Brain microvascular endothelial cell (primary cell): ENCODE measurements at places on chromosomes 5 and 9.

DNA sequence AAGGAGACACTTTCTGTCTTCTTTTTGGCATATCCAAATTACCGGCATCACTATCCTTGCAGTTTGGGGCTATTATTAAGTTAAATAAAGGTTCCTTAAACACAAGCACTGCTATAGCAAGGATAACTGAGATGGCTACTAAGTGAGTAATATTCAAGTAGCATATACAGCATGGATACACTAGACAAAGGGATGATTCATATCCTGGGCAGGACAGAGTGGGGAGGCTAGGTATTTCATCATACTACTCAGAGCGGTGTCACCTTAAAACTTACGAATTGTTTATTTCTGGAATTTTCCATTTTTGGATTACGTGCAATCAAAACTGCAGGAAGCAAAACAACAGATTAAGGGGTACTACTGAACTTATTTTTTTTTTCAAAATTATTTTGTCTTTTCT is 54.1 kb downstream of the FER start:
- DNase-seq = peak; percentile 88

DNA sequence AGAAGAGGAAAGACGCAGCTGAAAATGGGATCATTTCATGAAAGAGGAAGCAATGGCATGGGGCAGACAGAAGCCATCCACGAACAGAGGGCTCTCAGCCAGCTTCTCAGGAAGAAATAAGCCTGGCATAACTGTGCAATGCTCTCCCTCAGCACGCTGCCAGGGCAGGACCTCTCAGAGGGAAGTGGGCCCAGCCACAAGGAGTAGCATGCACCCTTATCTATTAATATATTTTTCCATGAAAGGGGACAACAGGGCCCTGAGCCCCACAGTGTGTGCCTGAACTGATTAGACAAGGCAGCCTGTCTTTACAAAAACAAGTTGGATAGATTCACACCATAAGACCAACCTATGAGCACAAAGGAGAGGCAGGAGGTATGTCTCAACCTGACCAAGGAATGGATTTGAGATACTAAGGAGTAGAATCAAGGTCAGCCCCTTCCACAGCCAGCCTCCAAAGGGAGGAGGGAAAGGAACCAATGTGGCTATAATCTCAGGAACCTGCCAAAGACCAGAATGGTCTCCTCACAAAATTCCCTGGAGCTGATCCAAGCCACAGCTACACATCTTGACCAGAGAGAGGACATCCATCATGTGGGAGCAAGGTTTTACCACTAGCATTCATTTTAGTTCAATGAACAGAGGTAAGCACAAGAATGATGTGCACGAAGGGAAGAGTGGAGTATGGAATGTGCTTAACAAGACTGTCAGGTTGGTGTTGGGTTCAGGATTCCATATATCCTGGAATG is 154.8 kb downstream of the SIL1 start:
- DNase-seq = no peak

- no peak for DNase-seq
Observed at GRCh38 chr9:93107825-93108161, 11.8 kb downstream of the CARD19 start.

- no peak for DNase-seq
Observed at GRCh38 chr5:10663489-10664179, 97.4 kb downstream of the DAP start.

DNA sequence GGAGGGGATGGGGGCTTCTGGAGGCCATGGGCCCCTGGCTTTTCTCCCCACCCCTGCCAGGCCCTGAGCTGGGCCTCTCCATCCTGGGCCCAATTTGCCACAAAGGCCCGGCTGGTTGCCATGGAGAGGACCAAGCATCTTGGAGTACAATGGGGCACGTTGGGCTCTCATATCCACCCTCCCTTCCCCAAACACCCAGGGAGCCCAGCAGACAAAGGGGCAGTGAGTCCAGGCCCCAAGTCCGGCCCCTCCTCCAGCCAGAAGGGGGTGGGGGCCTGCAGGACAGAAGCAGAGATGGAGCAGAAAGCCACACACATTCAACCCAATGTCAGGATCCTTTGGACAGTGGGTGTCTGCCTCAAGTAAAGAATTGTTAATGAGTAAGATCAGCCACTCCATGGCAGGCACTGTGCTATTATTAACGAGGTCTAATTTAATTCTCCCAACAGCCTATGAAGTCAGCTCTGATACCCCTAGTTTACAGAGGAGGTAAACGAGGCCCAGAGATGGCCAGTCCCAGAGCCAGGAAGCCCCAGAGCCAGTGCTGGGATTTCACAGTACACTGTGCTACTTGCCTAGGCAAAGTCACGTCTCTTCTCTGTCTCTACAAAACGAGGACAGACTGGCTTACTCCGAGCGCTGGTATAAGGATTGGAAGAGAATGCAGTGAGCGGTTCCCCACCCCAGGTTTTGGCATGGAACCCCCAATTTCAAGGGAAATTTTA is 2.3 kb downstream of the CRB2 start:
- DNase-seq = no peak

- DNase-seq = no peak
Observed at GRCh38 chr9:18350036-18350435, 123.9 kb upstream of the ADAMTSL1 start.
